ENCODE measurements at places on chromosomes 11 and 22.
A peak's percentile ranks its signal among the peaks of the same experiment; 100 is the strongest.

GRCh38 chr22:31230155-31230870 lies 18.2 kb downstream of the LIMK2 start:
- no peak for DNase-seq

GRCh38 chr22:38316364-38317121 lies 690 bp downstream of the CSNK1E start:
- DNase-seq = peak; percentile 74

DNA sequence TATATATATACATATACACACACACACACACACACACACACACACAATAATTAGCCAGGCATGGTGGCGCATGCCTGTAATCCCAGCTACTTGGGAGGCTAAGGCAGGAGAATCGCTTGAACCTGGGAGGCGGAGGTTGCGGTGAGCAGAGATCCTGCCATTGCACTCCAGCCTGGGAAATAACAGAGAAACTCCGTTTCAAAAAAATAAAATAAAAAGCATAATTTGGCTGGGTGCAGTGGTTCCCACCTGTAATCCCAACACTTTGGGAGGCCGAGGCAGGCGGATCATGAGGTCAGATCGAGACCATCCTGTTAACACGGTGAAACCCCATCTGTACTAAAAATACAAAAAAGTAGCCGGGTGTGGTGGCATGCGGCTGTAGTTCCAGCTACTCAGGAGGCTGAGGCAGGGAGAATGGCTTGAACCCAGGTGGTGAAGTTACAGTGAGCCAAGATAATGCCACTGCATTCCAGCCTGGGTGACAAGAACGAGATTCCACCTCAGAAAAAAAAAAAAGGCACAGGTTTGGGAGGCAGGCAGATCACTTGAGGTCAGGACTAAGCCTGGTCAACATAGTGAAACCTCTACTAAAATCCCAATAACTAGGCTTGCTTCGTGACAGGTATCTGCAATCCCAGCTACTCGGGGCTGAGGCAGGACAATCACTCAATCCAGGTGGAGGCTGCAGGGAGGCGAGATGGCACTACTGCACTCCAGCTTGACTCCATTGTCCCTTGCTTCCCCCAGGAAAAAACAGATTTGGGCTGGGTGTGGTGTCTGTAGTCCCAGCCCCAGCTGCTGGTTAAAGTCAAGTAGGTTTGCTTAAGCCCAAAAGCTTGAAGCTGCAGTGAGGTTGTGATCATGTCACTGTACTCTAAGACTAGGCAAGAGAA lies 11.8 kb upstream of the WDR74 start:
- peak; percentile 83 for DNase-seq

GRCh38 chr11:69053546-69054396 lies 5.0 kb downstream of the TPCN2 start:
- no peak for DNase-seq

- no peak for DNase-seq
Measured at GRCh38 chr11:78800096-78800690, 225.5 kb upstream of the NARS2 start.

DNA sequence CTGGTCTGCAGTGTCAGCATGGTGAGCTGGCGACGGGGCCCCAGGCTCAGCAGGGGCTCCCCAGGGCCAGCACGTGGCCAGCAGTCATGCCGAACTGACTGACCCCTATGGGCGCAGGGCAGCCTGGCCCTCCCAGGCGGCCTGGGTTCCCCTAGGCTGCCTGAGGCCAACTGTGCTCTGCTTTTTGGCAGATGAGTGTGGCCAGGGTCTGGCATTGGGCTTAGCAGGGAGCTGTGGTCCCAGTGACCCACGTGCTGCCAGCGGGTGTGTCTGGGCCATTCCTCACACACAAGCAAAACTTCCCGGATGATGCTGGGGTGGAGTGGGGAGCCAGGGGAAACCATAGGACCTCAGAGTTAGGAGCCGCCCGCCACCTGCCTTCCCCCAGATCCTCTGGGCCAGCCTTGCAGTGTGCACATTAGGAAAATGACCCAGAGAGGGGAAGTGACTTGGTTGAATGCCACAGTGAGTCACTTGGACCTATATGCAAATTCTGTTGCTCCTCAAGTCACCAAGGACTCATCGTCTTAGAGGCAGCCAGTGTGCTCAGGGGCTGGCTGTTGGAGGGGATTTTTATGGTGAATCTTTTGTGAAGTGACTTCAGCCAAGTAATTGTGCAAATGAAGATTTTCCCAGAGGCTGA lies 6.5 kb downstream of the ADORA2A start:
- peak; percentile 30 for DNase-seq

DNA sequence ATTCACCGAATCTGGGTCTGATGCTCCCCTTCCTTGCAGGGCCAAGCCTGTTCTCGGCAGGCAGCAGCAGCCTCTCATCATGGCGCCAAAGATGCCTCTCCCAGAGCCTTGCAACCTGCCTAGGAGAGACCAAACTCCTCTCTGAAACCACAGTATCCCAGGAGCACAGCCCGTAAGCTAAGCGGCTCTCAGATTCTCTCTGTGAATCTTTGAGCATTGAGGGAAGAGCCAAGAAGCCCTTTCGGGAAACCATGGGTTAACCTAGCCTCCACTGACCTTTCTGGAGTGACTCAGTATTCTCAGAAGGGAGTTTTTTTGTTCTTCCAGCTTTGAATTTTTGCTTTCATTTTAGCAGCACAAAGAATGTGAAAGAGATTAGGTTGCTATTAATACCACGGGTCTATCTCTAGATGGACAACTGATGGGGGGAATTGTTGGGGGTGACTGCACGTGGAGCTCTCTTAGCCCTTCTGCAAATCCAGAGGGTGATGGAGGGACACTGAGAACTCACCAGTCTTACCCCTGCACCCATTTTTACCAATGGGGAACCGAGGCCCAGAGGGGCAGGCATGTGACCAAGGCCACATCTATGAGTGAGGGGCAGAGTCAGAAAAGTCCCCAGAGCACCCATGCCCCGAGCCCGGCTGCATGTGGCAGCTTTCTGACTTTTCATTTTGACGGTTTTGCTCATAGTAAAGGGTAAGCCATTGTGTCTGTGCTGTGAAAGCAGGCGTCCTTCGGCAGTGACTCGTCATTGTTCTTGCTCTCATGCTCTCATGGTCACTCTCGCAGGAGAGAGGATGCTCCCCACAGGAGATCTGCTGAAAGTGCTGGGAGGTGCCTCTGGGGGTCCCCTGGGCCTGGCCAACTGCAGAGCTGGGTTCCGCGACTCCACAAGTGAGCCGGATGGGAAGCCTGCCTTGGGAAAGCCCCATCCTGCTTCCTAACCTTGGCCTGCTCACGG lies 36.0 kb downstream of the IRAG1 start:
- no peak for DNase-seq

DNA sequence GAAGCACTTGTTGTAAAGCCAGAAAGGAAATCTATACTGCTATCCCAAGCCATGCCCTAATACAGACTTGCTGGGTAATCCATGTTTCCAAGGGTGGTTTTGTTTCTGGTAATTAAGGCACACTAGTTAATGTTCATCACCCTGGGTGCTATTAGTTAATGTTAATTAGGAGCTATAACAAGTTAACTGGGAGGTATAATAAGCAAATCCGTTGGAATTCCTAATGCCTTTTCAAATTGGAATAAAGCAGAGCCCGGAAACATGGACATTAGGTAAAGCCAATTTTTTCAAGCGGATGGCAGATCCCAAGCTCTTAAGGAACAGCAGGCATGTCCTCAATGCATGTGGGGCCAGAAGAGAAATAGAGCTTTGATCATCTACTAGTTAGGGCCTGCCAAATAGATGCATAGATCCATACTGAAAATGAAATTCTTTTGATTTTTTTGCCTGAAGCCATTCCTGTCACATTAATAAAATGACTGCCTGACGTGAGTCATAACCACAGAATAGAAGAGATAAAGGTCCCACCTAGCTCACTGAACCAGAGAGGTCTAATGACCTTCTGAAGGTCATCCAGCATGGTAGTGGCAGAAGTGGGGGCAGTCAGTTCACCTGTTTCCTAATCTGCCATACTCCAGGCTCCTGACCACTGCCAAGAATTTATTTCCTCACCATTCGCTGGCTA lies 28.5 kb upstream of the CCDC34 start:
- DNase-seq = no peak

DNA sequence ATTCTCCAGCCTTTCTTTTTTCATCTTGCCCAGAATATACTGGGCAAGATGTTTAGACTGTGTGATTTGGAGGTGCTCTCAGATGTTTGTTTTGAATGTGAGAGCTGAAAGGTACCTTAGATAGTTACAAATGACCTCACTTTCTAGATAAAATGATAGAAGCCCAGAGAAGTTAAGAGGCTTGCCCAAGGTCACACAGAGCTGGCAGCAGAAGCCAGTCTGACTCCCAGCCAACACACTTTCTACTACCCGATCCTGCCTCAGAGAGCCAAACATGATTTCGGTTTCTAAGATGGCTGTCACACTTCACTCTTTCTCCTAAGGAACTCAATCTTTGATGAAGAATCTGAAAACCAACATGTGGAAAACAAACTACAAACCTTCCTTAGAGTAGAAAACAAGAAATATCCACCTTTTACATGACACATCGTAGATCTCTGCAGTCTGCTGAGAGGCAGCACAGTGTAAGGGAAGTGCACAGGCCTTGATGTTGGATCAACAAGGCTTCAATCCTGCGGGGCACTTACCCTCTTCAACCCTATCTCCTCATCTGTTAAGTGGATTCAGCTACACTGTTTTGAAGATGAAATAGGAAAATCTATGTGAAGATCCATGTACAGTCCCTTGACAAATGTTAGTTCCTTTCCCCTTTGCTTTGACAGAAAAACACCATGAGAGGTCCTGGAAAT lies 58.6 kb downstream of the SYTL2 start:
- no peak for DNase-seq
